IMR-90 (cell line): ENCODE measurements at places on chromosomes 13 and 19.

GRCh38 chr19:46821512-46822409 lies 28.9 kb downstream of the AP2S1 start:
- no peak for DNase-seq

- no peak for DNase-seq
These were observed 9.4 kb downstream of the IFNL2 start for GRCh38 chr19:39277598-39277997.

- DNase-seq: no peak
These were observed 481.9 kb downstream of the COG6 start for GRCh38 chr13:40137400-40137799.

DNA sequence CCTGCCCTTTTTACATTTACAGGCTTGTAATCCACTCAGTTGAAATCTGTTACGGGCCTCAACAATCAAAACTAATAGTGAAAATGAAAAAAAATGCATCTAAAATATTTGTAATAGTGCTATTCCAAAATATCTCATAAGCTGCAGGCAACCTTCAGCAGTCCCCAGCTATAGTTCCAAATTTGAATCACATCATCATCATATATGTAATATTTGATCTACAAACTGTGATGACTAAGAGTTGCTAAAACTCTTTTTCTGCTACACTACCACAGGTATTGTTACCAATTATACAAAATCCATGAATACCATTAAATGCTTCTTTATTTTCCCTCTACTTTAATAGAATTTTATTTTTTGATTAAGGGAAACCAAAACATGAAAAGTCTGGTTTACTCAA lies 121.4 kb upstream of the RFC3 start:
- DNase-seq: no peak

DNA sequence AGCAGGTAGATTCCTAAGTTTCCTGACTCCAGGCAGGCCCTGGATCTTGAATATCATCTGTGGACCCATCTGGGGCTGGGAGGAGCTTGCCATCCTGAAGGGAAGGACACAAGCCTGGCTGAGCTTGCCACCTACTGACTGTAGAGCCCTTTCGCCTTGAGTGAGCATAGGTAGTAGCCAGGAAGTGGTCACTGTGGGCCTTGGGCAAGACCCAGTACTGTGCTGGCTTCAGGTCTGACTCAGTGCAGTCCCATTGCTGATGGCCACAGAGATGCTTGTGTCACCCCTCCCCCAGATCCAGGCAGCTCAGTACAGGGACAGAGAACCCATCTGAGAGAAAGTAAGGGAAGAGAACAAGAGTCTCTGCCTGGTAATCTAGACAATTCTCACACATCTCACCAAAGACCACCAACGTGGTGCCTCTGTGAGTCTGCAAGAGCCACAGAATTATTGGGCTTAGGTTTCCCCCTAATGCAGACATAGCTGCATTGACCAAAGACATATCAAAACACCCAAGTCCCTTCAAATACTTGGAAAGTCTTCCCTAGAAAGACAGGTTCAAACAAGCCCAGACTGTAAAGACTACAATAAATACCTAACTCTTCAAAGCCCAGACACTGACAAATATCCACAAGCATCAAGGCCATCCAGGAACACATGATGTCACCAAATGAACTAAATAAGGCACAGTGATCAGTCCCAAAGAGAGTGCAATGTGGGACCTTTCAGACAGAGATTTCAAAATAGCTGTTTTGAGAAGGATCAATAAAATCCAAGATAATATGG lies 108.2 kb upstream of the WASF3 start:
- peak; percentile 7 for DNase-seq

DNA sequence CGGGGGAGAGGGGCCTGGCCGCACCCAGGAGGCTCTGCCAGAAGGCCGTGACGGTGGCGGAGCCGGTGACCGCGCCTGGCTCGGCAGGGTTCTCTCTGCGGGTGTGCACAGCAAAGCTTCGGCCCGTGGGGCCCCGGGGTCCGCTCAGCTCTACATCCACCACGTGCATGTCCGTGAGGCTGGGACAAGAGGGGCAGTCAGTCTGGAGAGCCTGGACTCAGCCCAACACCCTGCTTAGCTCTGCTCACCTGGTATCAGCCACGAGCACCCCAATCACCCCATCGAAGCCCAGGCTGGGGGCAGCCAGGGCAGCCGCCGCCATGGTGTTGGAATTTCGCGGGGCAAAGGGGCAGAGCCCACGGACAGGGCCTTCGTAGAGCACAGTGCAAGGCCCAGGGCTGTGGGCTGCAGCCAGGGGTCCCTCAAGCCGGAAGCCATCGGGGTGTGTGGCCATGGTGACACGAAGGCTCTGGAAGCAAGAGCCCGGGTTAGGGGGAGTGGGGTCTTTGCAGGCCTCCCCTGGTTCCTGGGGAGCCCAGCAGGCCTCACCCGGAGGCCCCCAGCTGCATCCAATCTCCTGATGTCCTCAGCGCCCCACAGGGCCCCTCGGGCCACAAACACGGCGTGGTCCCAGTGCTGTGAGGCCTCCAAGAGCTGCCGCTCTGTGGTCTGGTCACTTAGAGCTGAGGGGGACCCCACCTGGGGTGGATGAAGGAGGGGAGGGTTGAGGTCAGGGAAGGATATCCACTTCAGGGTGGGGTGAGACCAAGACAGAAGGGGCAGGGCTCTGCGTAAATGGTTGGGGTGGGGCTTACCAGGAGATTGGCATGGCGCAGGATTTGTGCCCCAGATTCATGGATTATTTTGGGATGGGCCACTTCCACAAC lies 1.4 kb downstream of the ASPDH start:
- DNase-seq: no peak

- DNase-seq: no peak
These were observed 22.2 kb downstream of the FAM187B start for GRCh38 chr19:35206379-35206778.

- DNase-seq: no peak
These were observed 7.9 kb upstream of the NEK5 start for GRCh38 chr13:52136763-52137162.

DNA sequence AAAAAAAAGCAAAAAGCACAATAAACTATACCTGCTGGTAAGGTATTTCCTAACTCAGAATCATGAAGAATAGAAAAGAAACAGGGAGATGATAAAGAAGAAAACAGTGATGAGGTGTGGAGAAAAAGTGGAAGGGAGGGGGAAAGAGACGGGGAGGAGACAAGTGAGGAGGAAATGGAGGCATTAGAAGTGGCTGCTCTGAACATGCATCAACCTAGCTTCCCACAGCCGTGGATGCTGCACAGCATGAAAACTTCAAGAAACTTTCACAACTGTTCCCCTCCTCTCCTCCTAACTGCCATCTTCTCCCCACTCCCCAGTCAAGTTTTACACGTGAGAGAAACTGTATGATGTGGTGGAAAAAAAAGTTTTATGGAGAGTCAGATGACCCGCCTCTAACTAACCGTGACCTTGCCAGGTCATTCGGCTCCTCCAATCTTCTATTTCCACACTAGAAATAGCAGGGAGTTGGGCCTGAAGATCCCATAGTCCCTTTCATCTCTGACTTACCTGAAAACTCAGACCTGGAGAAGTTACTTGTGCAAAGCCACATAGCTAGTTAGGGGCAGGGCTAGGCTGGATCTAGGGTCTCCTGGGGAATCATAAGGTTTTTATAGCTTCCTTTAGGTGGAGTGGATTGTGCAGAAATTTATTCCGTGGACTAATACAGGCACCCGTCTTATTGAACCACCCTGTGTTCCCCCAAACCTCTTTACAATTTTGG lies 461.9 kb downstream of the KLF5 start:
- no peak for DNase-seq

DNA sequence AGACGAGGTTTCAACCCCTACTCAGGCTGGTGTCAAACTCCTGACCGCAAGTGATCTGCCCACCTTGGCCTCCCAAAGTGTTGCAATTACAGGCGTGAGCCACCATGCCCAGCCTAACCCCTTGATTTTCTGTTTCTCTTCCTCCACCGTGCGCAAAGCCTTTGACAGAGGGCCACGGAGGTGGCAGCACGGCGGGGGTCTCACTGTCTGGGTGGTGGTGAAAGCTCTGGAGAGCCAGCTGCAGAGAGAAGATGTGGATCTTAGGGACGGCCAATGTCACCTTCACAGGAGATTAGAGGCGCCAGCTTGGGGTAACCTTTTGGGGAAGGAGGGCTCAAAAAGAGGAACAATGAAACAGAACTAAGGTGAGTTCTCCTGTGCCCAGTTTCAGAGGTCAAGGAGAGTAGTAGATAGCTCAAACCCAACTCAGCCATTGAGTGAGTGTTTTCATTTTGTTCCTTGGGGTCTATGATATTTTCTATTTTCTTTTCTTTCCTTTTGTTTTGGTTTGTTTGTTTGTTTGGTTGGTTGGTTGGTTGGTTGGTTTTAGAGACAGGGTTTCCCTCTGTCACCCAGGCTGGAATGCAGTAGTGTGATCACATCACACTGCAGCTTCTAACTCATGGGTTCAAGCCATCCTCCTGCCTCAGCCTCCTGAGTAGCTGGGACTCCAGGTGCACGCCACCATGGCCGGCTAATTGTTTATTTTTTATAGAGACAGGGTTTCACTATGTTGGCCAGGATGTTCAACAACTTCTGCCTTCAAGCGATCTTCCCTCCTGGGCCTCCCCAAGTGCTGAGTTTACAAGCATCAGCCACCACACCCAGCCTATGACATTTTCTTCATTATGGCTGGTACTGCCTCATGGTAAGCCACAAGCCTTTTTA lies 37.7 kb downstream of the GPR42 start:
- DNase-seq: no peak

DNA sequence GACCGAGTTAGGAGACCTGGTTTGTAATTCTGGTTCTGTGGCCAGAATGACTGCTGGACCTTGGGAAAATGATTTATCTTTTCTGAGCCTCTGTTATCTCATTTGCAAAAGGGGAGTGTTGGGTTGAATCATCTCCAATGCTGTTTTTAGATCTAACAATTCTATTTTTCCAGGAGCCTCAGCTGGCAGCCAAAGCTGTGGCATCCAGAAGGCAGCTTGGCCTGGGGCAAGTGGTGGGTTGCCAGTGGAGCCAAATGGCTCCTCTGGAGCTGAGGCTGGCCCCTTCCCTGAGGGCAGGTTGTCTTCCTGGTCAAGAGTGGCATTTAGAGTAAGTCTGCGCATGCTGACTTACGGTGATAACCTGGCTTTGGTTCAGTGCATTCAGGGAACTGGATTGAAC lies 21.3 kb downstream of the B3GLCT start:
- no peak for DNase-seq
